ENCODE measurements at places on chromosomes 1 and 21. TPM values are rescaled to one million over a fixed set of nuclear protein-coding genes. Genes with fewer than 3 reads are reported as not detected.

DNA sequence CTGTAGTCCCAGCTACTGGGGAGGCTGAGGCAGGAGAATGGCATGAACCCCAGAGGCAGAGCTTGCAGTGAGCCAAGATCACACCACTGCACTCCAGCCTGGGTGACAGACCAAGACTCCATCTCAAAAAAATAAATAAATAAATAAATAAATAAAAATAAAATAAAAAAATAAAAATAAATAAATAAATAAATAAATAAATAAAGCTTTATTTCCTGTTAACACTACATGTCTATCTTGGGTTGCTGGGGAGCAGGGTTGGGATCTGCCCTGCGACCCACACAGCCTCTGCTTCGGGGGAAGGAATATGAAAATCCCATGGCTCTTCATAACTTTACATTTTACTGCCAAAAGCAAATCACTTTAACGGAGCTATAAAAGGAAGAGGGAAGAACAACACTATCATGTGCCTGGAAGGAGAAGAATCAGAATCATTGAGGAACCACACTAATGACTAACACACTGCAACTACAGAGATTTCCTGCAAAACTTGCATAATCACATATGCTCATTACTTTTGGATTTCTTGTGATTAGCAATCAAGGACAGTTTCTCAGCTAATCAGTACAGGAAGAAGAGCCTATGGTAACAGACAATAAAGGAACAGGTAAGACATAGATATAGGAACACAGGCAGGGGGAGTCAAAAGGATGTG lies 72.8 kb upstream of the CD55 start:
- peak; percentile 52 for DNase-seq

The KIF26B gene
- polyA plus RNA-seq: 60.7 TPM

GRCh38 chr1:106037526-106037925 lies 1018.9 kb upstream of the PRMT6 start:
- no peak for DNase-seq

The KLF17 gene
- not detected for polyA plus RNA-seq

Data from cardiac muscle cell (in vitro differentiated cells and primary cell).